ENCODE measurements at places on chromosomes 7 and 10.

DNA sequence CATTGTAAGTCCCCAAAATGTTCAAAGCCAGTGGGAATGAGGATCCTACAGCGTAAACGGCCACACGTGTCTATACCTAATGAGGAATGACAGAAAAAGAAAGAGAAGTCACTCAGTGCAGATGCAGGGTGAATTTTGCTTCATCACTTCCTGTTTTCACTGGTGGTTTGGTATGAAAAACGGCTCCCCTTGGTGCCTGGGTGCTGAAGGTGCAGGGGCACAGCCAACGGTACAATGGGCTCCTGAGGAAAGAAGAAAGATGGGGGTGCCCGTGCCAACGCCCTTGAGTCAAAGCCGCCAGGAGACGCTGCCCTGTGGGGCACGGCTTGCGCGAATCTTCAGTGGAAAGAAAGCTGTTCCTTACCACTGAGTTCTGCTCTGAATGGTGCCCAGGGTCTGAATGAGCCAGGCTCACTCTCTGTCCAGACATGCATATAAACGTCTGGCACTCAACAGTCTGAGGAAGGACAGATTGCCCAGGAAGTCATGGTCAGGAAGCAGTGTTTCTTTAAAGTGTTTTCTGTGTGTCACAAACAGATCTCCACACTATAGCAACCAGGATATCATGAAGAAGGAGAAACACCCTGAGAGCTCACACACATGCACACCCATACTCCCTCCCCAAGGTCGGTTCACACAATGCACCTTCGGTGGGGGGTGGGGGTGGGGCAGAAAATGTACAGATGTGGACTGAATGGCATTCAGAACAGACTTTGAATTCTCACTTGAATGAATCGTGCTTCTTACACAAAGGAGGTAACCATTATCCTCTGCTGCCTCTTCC is 105.8 kb downstream of the ELMO1 start:
- no peak for DNase-seq

DNA sequence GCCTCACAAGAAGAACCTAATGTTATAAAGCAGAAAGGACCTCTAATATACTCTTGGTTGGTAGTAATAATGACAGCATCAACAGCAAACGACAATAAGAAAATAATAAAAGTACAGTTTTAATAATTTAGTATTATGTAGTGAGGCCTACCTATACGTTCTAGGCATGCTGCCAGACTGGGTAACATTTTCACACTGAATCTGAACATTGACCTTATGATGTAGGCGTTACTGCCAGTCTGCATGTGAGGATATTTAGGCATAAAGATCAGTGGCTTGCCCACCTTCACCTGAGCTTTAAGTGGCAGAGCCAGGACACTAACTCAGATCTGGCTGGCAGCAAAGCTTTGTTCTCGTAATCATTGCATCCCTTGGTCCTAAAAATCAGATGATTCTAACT is 2.5 kb downstream of the FGL2 start:
- no peak for DNase-seq

GRCh38 chr10:667096-667495 is 22.4 kb downstream of the DIP2C start:
- DNase-seq: no peak

DNA sequence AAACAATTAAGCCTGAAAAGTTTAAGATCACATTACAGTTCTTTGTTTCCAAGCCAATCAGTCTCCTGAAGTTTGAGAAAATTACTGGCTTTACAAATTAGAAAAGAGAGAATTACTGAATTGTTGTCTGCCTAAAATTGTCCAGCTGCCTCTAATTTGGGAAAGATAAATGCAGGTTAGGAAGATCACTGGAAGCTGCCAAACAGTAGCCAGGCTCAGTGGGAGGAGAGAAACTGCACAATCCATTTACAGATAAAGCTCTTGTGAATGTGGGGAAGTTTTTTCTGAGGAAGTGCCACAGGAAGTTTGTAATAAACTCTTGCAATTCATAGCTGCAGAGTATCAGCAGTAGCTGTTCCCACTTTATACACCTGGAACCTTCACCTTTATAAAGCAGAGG is 100.7 kb downstream of the IQUB start:
- DNase-seq: no peak

DNA sequence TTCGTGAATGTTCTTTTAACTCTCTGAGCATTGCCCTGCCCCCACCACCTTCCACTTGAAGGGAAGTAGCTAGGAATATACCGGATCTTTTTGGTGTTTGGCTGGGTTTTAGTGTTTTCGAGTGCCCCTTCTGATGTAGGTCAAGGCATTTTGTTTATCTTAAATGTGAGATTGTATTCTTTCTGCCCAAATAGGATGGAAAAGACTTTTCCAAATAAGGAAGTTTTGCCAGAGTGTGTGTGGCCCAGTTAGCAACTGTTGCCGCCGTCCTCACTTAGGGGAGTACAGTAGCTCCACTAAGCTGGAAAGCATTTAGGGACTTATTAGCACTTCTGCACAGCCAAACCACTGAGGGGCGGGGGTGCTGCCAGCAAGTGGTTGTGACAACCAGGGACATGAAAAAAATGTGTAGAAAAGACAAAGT is 29.8 kb upstream of the VCL start:
- DNase-seq: no peak

- DNase-seq: no peak
These were observed 262.8 kb downstream of the AUTS2 start for GRCh38 chr7:69860941-69861622.

GRCh38 chr7:2201128-2201527 is 31.6 kb downstream of the MAD1L1 start:
- no peak for DNase-seq

DNA sequence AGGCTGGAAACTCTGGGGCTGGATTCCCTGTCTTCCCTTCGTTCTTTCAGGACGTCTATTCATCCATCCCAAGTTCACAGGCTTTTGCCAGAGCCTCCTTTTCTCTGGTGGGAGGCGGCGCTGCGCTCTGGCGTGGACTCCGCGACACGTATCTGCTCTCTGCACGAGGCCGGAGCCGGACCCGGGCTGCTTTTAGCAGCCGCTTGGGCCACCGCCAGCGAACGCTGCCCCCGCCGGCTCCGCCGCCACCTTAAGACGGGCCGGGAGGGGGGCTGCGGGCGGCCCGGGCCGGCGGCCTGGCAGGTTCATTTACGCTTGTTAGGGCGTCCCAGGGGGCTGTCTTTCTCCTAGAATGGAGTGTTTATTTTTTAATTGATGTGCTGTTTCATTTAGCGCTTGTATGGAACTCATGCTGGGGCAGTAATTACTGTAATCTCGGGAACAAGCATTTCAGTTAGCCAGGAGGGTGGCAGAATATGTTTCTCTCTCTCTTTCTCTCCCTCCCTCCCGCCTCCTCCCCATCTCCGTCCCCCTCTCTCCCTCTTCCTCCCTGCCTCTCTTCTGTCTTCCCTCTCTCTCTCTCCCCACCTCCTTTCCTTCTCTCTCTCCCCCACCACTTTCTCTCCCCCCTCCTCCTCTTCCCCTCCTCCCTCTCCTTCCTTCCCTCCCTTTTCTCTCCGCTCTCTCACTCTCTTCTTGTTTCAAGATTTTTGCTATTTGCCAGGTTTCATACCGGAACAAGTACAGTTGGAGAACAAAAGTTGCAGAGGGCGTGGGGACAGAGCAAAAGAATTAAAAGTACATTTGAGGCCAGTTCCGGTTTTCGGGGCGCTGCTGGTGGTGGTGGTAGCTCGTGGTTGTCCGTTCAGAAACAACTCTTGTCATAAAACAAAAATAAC is 1.3 kb upstream of the FZD8 start:
- DNase-seq: no peak

DNA sequence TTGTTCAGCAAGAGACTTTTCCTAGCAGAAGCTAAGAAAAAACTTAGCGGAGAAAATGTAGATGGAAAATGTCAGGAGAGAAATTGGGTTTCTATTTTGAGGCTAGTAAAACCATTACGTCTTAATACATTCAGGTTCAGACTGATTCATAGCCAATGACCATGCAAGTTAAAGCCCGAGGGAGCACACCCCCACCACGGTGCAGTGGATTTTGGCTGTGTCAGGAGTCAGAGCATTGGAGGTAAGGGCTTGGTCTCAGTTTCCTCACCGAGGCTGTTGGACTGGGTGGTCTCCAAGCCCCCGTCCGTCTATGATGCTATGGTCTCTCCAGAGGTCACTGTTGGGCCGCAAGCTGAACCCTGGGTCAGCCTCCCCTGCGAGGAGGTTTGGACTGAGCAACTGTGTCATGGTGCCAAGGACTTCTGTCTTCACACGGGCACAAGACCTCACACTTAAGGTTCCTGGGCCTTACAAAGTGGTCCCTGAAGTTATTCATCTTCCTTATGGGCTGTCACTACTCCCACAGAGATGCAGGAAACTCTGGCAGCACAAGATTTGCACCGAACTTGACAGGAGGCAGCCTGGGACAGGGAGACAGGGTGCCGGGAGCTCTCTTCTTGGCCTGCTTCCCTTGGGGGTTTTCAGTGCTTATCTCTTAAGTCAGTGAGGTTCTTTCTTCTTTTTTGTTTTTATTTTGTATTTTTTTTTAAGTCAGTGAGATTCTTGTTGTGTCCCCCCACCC is 186.8 kb downstream of the PHTF2 start:
- DNase-seq: no peak

- DNase-seq: no peak
These were observed 945 bp upstream of the RHEB start for GRCh38 chr7:151520419-151521261.

- DNase-seq: no peak
These were observed 16.2 kb downstream of the PFKFB3 start for GRCh38 chr10:6218692-6219493.

DNA sequence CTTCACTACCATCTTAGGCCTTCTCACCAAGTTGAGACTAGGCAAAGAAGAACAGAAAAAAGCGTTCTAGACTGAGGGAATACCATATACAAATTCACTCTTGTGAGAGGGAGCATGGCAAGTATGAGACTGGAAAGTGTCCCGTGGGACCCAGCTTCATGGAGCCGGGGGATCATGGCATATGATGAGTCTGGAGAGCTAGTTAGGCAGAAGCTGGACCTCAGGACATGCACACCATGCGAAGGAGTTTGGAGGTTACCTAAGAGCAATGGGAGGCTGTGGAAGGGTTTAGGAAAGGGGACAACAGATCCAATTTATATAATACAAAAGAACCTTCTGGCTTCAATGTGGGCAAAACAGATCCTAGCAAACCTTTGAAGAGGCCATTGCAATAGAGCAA is 34.1 kb downstream of the STK17A start:
- no peak for DNase-seq

- DNase-seq: no peak
These were observed 153.0 kb upstream of the RHOBTB1 start for GRCh38 chr10:61097026-61097425.

DNA sequence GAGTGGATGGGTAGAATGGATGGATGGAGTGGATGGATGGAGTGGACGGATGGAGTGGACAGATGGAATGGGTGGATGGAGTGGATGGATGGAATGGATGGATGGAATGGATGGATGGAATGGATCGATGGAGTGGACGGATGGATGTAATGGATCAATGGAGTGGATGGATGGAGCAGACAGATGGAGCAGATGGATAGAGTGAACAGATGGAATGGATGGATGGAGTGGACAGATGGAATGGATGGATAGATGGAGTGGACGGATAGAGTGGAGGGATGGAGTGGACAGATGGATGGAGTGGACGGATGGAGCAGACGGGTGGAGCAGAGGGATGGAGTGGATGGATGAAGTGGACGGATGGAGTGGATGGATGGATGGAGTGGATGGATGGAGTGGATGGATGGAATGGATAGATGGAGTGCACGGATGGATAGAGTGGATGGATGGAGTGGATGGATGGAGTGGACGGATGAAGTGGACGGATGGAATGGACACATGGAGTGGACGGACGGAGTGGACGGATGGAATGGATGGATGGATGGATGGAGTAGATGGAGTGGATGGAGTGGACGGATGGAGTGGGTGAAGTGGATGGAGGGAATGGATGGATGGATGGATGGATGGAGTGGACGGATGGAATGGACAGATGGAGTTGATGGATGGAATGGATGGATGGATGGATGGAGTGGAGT is 260.3 kb upstream of the C7orf33 start:
- no peak for DNase-seq

- no peak for DNase-seq
These were observed 672 bp downstream of the LFNG start for GRCh38 chr7:2520131-2520760.

DNA sequence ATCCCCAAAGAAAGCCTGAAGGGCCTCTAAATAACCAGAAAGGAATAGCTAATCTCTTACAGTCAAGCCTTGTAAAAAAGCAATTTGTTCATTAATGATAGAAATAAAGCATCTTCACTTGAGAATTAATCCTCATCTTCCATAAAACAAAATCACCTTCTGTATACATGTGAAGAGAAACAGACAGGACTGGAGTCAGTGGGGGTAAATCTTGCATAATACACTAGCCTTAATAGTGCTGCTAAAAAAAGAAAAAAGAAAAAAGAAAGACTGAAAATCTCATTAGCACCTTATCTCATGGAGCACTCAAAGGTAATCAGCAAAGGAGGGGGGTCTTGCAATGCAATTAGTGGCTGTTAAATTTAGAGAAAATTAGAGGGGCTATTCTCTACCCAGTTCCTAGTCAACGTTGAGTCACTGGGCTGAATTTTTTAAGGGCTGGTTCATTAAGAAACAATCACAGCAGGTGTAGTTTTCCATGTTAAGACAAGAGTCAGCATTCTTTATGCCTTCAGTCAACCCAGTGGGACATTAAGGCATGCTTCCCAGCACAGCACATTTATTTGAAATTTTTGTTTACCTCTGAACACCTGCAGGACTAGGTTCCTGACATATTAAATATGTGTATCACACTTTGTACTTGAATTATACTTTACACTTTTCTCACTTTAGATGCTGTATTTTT is 1455.7 kb upstream of the CELF2 start:
- DNase-seq: no peak

GRCh38 chr10:118953598-118954393 is 75.7 kb upstream of the NANOS1 start:
- DNase-seq: no peak

- DNase-seq: no peak
These were observed 88.8 kb downstream of the LHPP start for GRCh38 chr10:124550293-124551034.

DNA sequence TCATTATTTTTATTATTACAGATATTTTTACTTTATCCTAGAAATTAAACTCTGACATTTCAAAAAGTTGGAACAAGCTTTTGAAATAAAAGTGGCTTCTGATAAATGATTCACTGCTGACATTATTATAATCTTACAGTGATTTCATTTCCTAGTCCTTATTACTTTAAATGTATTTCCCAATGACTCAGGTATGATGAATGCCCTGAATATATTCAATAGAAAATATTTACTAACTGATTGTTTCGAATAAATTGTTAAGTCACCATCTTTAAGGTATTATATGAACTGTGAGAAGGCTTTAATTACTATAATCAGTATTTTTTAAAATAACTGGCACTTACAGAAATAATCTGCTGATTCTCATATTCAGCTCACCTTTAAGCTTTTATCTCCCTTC is 21.6 kb downstream of the DKK1 start:
- DNase-seq: no peak
